ENCODE measurements at places on chromosomes 5 and 9.

GRCh38 chr5:57956636-57957035 is 474.0 kb upstream of the ACTBL2 start:
- DNase-seq, result no peak

GRCh38 chr9:105355781-105356180 is 92.1 kb upstream of the FSD1L start:
- no peak for DNase-seq

DNA sequence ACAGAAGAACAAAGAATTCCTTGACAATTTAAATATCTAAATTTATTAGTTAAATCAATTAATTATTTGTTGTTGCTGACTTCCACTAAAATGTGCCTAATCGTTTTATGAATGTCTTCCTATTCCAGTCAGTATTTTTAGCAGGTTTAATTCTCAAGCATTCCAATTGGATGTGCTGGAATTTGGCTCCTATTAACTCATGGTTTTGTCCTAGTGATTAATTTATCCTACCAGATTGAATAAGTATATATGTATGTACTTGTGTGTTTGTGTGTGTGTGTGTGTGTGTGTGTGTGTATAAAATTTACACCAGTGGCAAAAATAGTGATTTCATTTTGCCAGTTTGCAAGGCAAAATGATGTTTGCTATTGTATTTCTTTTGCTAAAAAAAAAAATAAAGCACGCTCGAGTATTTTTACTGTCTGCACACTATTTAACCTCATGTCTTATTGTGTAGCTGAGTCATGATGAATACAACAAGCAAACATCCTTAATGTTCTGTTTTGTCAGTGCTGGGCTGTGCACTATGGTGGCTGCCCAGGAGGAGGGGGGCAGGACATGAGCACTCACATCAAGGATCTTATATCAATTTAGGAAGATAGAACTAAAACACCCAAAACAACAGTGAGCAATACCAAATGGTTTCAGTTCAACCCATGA is 375.5 kb downstream of the PDE4D start:
- no peak for DNase-seq

DNA sequence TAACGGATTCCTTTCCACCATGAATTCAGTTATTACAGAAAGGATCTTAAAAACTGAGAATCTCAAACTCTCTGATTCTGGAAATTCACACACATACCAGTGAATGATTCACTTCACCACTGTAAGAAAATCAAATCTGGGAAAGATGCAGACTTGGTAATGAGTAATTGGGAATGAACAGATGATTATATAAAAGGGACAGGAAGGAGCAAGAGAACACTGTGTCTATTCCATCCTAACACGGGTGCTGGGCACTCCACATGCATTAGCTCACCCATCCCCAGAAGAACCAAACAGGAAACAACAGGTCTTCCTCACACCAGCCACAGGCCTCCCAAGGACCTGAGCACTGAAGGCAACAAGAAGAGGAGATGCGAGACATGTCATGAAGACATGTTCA is 74.8 kb upstream of the ZNF622 start:
- no peak for DNase-seq

DNA sequence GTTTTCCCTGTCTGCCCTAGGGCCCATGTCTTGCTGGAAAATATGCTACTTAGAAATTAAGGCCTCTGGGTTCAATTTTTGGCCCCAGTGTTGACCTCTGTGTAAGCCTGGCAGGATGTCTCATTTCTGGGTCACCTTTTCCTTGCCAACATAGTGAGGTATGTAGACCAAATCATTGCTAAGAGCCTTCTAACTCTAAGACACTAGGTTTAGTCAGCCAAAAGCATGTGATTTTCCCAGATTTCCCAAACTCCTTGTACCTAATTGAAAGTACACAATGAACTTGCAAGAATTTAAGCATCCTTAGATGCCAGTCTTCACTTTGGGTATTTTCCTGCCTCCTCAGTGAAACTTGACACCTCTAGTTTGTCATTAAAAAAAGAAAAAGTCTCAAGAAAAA is 77.0 kb downstream of the GALNT10 start:
- DNase-seq, result no peak

DNA sequence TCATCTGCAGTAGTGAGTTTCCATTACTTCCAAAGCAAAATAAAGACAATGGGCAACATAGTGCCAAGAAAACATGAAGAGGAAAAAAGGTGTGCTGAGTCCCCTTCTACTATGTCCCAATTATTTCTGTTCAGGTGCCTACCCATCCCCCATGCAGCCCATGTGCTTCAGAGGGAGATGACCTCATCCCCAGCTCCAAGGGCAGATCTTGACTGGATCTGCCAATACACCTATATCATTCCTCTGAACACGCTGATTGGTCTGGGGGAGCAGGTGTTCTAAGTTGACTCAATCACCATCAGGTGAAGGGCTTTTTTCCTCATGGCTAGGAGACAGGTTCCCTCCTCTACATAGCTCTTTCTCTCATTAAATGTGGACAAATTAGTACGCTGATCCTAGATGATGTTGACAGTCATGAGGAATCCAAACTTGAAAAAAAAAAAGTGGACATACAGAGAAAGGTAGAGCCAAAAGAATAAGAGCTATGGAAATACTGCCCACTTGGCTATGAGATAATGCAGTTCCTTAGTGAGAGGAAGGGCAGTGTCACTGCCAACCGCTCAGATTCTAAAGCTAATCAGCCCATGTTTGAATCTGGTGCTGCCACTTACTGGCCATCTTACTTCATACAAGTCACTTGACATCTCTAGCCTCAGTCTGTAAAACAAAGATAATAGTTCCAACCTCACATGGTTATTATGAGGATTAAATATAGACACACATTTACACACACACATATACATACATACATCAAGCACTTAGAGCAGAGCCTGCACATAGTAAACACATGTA is 23.1 kb downstream of the PRELID2 start:
- no peak for DNase-seq

GRCh38 chr5:124599028-124599973 is 147.1 kb downstream of the ZNF608 start:
- peak; percentile 42 for DNase-seq

DNA sequence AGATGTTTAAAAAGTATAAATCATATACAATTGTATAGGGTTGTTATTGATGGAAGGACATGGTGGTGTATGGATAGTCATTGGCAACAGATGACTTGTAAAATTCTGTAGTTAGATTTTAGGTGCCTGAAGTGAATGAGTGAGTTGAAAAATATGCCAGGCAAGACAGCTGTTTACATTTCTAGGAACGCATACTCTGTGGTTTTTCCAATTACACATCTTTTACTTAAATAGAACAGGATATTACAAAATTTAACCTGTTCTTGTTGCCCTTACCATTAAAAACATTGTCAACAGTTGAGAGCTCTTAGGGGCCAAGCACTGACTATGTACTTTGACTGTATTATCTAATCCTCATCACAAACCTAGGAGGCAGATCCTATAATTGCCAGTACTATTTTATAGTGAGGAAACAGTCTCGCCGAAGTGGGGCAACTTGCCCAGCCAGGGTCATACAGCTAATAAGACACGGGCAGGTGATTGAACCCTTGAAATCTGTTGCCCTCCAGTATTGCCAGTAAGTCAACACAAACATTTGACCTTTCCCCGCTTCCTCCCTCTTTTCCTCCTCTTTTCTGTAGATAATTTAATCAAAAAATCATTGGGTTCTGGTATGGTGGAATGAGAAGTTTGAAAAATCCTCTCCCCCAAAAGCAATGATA is 88.6 kb downstream of the MACROH2A1 start:
- DNase-seq, result no peak

DNA sequence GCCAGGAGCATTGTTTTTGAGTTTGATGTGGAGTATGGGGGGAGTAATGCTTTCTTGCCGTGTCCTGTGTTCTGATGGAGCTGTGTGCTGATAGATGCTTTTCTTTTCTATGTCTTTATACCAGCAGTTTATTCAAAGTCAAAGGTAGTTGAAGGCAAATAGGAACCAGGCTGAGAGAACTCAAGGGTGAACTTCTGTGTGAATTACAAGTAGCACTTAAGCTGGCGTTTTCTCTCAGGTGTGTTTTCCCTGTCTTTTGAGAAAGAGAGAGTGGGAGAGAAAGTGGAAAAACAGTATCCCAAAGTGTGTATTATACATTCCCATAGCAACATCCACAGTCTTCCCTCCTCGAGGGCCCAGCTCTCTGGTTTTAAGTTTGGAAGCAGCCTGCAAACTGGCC is 1.5 kb downstream of the TNFAIP8 start:
- no peak for DNase-seq

DNA sequence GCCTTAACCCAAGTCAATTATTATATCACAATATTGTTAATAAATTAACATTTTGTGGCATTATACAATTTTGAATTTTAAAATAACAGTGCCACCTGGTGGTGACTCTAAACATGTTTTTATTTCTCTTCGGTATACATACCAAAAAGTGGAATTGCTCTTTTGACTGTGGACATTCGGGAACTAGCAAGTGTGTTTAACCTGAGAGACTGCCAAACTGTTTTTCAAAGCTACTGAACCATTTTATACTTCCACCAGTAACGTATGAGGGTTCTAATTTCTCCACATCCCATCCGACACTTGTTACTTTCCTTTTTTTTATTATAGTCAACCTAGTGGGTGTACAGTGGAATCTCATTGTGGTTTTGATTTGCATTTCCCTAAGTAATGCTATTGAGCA is 18.3 kb upstream of the HSDL2 start:
- peak; percentile 6 for DNase-seq

GRCh38 chr5:61330341-61330844 is 1.7 kb upstream of the ZSWIM6 start:
- DNase-seq, result no peak

DNA sequence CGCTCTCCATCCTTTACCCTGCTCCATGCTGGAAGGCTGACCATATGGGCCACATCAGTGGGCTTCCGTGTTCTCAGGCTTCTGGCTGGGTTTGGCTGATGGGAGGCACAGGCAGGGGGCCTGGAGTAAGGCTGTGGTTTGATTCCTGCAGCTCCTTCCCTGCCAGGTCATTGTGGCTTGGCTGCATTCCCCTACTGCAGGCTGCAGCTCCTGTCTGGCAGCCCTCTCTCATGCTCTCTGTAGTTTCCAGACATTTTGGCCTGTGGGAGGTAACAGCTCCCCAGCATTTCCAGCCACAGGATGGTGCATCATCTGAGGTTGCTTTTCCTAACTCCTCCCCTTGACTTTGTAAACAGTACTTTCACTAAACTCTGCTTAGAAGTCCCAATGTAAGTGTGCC is 102.0 kb upstream of the PTPN3 start:
- DNase-seq, result no peak

DNA sequence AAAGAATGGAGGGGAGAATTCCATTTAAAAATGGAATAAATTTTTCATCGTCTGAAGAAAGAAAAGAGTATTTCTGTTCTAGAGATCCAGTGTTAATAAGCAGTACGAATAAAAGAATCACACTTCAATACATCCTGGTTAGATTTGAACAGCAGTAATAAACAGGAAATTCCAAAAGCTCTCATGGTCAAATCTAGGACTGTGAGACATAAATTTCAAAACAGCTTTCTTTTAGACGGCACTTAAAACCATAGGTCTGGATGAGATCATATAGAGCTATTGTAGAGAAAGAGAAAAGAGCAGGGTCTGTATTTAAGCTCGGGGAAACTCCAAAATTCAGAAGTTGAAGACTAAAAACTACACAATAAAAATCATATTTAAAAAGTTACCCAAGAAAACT is 1006.9 kb upstream of the CTNND2 start:
- DNase-seq, result no peak

DNA sequence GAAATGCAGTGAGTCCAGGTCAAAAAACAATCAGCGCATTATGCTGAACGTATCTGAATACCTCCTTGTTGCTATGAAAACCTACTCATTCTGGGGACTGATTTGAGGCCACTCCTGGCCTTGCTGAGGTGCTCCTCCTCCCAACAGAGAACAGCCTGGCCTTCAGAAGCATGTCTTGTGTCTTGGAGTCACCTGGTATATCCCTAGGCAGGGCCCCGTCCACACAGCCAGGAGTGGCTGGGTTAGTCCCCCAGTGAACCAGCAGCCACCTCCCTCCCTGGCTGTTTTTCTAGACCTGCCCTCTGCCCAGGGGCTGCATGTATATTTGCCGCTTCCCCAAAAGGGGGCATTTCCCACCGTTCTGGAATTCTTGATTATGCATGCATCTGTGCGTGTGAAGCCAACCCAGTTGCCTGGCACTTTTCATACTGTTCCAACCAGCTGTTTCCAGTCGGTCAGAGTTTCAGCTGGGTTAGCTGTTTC is 99.2 kb upstream of the SPATA31C2 start:
- no peak for DNase-seq

DNA sequence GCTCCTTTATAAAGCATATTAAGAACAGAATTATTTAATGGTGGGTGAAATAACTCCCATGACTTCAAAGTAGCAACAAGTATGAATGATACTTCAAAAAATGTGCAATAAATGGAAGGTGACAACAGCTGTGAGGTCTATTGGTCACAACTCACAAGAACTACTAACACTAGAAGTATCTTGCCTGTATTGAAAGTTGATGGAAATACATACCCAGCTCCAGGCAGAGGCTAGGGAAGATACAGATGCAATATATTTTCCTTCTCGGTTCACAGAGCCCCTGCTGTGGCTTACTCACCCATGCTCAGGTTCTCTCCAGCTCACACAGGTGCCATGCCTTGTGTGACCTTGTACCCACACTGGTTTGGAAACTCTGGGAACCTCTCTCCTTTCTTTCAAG is 133.8 kb downstream of the LIFR start:
- DNase-seq, result no peak

DNA sequence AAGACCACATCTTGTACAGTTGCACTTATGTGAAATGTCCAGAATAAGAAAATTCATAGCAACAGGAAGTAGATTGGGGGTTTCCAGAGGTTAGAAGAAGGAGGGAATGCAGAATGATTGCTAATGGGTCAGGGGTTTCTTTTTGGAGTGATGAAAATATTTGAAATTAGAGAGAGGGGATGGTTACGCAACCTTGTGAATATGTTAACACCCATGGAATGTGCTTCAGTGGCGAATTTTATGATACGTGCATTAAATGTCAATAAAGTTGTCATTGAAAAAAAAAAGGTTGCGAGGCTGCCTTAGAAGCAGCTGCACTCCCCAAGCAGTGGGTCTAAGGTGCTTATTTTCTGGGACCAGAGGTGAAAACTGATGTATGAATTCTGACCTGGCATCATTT is 64.4 kb upstream of the SUB1 start:
- no peak for DNase-seq

GRCh38 chr5:110477911-110478310 is 248.6 kb downstream of the TMEM232 start:
- no peak for DNase-seq

DNA sequence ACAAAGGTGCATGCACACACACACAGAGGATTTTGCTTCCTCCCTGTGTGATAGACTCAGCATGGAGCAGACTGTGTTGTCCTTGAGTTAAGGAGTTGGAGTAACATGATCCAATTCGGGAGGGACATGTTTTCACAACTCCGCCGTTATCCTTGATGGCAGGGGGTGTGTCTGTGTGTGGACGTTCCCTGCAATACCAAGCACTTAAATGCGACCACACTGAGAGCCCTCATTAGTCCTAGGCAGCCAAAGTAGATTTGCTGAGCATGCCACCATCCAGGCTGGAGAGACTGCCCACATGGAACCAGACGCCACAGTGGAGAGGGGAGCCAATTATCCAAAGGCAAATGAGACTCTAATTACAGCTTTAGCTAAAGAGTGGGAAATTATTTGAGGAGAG is 140.1 kb downstream of the DOCK2 start:
- no peak for DNase-seq

GRCh38 chr5:132629230-132629944 is 28.6 kb upstream of the IL13 start:
- DNase-seq, result no peak

- DNase-seq, result peak; percentile 71
These were observed 9.9 kb downstream of the GFPT2 start for GRCh38 chr5:180343110-180343830.
